ENCODE measurements at places on chromosomes 11 and 22.

- no peak for DNase-seq
Observed at GRCh38 chr11:11146830-11147229, 206.2 kb downstream of the CSNK2A3 start.

DNA sequence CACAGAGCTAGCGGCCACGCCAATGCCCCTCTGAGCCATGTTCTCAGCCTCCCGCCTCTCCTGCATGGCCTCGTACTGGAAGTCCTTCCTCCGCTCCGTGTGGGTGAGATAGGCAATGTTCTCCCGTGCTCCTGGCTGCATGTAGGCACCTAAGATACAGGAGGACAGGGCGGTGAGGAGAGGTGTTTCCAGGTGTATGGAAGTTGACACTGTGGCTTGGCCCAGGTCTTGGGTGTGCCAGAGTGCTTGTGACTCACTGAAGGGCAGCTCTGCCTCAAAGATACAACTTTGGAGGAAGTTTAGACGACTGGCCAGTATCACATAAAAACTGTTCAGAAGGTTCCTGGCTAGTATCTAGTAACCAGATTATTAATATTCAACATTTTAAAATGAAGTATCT is 8.5 kb downstream of the SRRD start:
- no peak for DNase-seq

- DNase-seq = no peak
Observed at GRCh38 chr11:26483108-26483507, 89.0 kb downstream of the MUC15 start.

DNA sequence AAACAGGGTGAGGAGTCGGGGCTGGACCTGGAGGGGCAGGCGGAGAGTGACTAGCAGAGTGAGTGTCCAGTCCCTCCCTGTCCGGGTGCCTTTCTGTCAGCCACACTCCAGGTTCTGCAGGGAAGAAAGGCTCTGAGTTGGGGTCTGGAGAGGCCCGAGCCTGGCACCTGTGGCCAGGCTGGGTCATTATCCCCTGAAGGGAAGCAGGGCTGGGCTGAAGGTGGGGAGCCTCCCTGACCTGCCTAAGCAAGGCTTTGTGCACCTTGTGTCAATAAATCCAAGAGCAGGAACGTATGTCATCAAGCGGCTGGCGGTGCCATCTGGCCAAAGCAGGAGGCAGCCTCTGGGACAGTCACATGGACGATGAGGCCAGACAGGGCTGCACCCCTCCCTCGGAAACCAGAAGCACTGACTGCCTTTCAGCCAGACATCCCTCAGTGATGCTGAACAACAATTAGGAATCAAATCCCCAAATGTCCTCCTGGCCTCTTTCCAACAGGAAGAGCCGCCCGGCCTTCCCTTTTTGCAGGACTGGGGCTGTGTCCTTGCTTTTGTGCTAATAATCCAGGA is 73.9 kb upstream of the FGF3 start:
- peak; percentile 72 for DNase-seq

DNA sequence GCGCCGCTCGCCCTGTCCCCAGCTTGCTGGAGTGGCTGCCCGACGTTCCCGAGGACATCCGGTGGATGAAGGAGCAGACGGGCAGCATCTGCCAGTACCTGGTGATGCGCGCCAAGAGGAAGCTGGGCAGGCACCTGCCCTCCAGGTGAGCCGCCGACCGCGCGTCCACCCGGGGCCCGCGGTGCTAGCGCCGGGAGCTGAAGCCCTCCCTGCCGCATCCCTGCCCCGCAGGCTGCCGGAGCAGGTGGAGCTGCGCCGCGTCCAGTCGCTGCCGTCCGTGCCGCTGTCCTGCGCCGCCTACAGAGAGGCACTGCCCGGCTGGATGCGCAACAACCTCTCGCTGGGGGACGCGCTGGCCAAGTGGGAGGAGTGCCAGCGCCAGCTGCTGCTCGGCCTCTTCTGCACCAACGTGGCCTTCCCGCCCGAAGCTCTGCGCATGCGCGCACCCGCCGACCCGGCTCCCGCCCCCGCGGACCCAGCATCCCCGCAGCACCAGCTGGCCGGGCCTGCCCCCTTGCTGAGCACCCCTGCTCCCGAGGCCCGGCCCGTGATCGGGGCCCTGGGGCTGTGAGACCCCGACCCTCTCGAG is 3.3 kb upstream of the CRACR2B start:
- no peak for DNase-seq

Measured in chondrocyte (in vitro differentiated cells).